ENCODE measurements at places on chromosomes 5 and 9. TPM values are rescaled to one million over a fixed set of nuclear protein-coding genes. Genes with fewer than 3 reads are reported as not detected.

LCN1 gene
- 1.2 TPM for polyA plus RNA-seq

PTPRD gene
- 2.2 TPM for polyA plus RNA-seq

KCTD16 gene
- polyA plus RNA-seq: 0.02 TPM

PCDHGA10 gene
- 0.87 TPM for polyA plus RNA-seq

GZMA gene
- polyA plus RNA-seq: 15.9 TPM

OTP gene
- polyA plus RNA-seq: 0.18 TPM

PTGER4 gene
- 25.2 TPM for polyA plus RNA-seq

DRD1 gene
- 0.41 TPM for polyA plus RNA-seq

GLRA1 gene
- not detected for polyA plus RNA-seq

PCDHB2 gene
- polyA plus RNA-seq: 0.39 TPM

SOX30 gene
- polyA plus RNA-seq: 0.16 TPM

GMCL2 gene
- under 0.01 TPM for polyA plus RNA-seq

CCL21 gene
- polyA plus RNA-seq: 16.6 TPM

DNA sequence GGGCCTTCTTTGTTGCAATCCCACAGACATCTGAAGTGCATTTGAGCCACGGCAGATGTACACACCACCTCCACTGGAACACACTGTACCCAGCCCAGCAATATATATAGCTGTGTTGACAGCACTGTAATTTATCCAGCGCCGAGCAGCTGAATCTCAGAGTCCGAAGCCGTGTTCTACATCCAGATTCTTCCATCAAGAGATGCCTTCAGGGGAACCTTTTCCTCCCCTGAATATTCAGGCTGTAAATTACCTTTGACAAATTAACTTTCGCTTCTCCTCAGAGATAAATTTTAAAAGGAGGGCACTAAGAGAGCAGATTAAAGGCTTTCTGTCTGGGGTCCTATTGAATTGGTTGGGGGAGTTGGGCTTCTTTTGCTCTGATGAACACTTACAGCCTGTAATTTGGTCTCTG lies 76.4 kb downstream of the ROR2 start:
- DNase-seq: no peak

- no peak for DNase-seq
These were observed 366.7 kb upstream of the CTNND2 start for GRCh38 chr5:12270914-12271313.

GRCh38 chr5:90221951-90222350 lies 187.6 kb downstream of the CETN3 start:
- DNase-seq: no peak

GRCh38 chr5:167233507-167234220 lies 1057.8 kb upstream of the WWC1 start:
- no peak for DNase-seq

GRCh38 chr9:89808076-89808755 lies 203.4 kb downstream of the GADD45G start:
- no peak for DNase-seq

DNA sequence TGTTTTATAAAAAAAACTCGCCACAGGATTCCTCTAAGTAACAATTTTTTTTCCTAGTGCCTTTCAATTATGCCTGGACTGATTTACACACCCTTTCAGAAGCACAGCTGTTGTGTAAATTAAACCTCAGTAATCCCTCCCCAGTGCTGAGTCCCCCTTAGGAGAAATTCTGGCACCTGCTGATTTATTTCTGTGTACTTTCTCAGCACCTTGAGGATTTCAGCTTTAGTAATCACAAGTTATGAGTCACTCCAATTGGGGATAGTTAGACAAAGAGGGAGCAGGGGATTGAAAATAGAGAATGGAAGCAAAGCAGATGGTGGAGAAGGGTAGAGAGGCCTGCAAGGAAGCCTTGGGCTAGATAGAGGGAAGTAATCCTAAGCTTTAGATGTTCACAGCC lies 171.7 kb downstream of the TTLL11 start:
- DNase-seq: no peak

GRCh38 chr9:90953200-90953599 lies 151.6 kb downstream of the SYK start:
- no peak for DNase-seq

DNA sequence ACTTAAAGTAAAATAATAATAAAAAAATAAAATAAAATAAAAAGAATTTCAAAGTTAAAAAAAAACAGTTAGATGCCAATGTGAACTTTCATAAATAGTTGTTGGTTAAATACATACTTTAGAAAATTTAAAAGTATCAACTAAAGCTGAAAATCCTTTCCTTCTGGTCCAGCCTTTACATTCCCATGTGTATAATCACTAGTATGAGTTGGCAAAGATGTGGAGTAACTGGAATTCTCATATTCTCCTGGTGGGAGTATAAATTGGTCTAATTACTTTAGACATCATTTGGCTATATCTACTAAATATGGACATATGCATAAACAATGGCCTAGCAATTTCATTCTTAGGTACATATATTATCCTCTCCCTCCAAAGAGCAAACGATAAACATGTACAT lies 619.9 kb downstream of the PTPRD start:
- no peak for DNase-seq

DNA sequence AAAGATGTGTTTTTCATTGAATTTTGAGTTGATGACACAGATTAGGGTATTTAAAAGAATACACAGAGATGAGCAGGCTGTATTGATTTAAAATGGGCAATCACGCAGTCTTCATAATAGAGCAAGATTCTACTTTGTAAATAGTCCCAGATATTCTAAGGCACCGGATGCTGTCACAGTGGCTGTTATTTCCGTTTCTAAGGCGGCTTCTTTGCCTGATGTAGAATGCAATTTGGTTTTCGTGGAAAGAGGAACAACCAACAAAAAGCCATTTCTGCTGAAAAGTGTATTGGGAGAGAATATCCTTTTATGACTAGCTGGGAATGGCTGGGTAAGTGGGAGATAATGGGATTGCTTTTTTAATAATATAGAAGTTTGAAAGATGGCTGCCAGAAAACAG lies 17.5 kb downstream of the PRKACG start:
- DNase-seq: no peak

DNA sequence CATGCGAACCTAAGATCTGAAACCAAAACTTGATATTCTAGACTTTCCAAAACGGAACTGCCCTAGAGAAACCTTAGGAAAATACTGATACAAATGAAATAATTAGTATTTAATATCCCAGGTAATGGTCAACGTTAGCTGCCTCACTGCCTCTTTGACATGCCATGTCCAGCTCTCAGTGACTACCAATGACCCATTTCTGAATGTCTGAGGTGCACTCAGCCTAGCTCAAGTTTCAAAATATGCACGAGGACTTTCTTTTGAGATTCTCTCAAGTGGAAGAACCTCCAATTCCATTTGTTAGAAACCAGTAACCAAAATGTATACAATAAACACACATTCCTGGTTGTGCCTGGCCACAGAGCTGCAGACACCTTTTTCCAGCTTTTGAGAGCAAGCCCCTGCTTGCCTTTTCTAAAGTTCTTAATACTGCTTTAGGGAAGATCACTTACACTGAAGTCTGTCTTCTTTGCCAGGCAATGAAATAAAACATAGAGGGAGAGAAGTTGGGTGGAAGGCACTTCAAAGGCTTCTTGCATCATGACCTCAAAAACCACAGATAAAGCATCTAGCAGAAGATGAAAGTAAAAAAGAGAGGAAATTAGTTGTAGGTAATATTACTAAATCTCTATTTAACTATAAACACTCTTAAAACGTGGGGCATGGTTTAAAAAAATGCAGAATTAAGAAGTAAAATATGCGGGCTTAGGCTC lies 87.9 kb downstream of the MRPS27 start:
- peak; percentile 27 for DNase-seq

DNA sequence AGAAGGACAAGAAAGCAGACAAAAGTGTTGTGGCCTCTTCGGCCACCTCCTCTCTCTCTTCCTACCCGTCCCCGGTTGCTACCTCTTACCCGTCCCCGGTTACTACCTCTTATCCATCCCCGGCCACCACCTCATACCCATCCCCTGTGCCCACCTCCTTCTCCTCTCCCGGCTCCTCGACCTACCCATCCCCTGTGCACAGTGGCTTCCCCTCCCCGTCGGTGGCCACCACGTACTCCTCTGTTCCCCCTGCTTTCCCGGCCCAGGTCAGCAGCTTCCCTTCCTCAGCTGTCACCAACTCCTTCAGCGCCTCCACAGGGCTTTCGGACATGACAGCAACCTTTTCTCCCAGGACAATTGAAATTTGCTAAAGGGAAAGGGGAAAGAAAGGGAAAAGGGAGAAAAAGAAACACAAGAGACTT lies 2.4 kb downstream of the EGR1 start:
- DNase-seq: no peak

- DNase-seq: no peak
These were observed 132.1 kb downstream of the KDM4C start for GRCh38 chr9:6889868-6890267.

GRCh38 chr9:71760901-71761300 lies 7.4 kb downstream of the CEMIP2 start:
- DNase-seq: no peak

DNA sequence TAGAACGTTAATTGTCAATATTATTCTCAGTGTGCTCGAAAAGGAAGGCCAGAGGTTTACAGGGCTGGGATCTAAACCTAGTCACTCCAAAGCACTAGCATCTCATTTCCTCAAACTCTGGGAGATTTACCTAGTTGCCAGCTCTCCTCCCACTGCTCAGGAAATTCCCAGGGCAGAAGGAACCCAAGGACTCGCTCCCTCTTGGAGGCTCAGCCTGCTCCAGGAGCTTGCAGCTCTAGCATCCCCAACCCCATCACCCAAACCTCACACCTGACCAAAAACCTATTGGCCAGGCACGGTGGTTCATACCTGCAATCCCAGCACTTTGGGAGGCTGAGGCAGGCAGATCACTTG lies 26.0 kb downstream of the SERINC5 start:
- no peak for DNase-seq

- DNase-seq: no peak
These were observed 50.8 kb downstream of the PBX3 start for GRCh38 chr9:125797930-125798329.

DNA sequence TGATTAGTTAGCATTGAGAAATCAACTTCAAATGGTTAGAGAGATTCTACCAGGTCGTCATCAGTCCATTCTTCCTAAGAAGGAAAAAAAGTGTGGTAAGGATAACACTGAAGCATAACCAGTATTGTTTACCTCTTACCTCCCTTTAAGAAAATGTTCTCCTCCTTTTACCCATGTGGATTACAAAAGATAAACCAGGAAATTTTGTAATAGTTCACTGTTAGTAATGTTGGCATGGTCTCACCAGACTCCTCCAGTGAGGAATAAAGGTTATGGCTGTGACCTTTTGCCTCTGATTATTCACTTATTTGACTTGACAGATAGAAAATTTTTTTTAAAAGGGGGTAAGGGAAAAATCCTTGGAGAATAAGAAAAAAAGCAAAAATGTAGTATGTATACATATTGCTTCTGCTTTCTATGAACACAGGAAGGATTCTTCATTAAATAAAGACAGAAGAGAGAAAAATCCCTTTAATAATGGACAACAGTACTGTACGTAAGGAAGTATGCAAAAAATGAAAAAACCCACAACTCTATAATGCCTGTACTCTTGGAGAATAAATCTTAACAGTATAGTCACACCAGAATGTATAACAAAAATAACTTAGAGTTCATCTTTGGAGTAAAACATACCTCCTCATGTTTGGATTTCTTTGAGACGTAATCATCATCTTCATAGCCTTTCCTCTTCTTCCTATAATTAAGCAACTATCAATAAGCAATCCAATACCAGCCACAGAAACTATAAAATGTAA lies 18.1 kb downstream of the CCNH start:
- no peak for DNase-seq

GRCh38 chr5:90557391-90557790 lies 1.2 kb upstream of the ADGRV1 start:
- DNase-seq: no peak

DNA sequence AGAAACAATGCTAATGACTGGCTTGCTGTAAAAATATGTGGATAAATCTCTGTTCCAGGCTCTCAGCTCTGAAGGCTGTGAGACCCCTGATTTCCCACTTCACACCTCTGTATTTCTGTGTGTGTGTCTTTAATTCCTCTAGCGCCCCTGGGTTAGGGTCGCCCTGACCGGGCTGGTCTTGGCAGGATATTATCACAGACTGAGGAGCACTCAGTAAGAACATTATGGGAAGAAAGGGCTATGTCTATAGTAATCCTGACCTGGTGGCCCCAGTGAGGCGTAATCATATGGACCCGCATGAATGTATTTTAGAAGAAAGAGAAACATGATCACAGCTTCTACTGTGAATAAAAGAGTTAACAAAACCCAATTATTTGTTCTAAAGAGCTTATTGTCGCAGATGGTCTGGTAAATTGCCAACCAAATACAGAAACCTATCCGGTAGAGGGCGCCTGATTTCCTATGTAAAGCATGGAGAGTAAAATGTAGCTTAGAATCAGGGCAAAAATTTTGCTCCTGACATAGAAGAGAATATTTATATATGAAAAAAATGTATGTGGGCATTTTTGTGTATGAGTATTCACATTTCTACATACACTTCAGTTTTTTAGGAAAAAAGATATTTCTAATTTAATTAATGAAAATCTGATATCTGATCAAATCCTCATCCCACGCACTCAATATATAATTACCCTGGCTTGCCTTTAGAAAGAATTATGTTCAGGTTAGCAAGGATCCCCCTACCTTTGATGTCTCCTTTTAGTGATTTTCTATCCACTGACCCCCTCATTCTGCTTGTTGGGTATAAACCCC lies 5.8 kb upstream of the IFNA1 start:
- no peak for DNase-seq

- peak; percentile 30 for DNase-seq
These were observed 36.8 kb upstream of the SSBP2 start for GRCh38 chr5:81787474-81788242.

Measured in thymus (tissue), 14 donors.